ENCODE measurements at places on chromosomes 12 and 14.

GRCh38 chr12:27005495-27005894, 8.7 kb downstream of the TM7SF3 start:
- no peak for DNase-seq

- DNase-seq: no peak
These were observed 32.9 kb downstream of the SETD3 start for GRCh38 chr14:99447739-99448138.

GRCh38 chr12:24069532-24070395, 120.3 kb upstream of the SOX5 start:
- DNase-seq: no peak

GRCh38 chr12:15800278-15800677, 11.1 kb upstream of the EPS8 start:
- DNase-seq: no peak

- no peak for DNase-seq
These were observed 27.9 kb downstream of the SMUG1 start for GRCh38 chr12:54160769-54161480.

GRCh38 chr12:21818627-21819026, 44.1 kb upstream of the KCNJ8 start:
- DNase-seq: no peak

DNA sequence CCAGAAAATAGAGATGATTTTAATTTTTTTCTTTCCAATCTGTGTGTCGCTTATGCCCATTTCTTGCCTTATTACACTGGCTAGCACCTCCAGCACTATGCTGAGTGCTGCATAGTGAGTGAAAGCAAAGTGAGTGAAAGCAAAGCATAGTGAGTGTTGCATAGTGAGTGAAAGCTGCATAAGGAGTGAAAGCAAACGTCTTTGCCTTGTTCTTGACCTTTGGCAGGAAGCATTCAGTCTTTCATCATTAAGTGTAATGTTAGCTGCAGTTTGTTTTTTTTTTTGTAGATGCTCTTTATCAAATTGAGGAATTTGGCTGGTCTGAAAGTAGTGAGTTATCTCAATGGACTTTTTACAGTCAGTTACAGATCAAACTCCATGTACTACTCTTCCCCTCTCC, 6.9 kb upstream of the CORO1C start:
- DNase-seq: no peak

GRCh38 chr12:25942709-25943108, 15.8 kb upstream of the RASSF8 start:
- DNase-seq: no peak

- no peak for DNase-seq
These were observed 143.9 kb upstream of the NAV3 start for GRCh38 chr12:77686760-77687159.

- no peak for DNase-seq
These were observed 13.2 kb upstream of the SERPINA10 start for GRCh38 chr14:94306047-94306978.

DNA sequence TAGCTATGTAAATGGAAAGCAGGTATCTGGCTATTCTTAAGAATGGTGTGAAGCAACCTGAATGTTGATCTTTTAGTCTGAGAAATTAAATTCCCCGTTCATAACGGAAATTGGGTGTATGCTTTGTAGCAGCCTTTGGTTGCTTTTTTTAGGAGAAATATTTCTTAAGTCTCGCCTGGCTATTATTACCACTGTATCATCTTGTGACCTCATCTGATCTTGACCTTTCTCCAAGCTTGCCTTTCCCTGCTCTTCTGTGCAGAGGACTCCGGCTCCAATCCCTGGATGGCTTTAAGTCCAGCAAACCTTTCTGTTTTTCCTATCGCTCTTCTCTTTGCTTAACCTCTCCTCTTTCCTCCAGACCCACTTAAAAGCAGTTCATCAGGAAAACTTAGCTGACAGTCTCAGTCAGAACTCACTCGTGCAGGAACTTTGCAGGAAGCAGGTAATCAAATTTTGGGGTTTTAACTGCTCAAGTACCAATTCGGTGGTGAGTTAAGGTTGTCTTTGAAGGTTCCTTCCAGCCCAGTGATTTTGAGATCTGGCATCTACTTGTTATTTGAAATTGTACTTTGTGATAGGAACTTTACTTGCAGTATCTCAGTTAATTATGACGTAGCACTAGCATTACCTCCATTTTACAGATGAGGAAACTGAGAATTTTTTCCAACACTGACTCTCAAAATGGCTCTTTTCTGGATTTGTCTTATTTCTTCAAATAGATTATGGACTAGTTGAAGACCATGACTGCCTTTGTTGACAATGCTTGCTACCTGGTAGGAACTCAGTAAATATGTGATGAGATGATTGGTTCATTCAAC, 14.1 kb downstream of the PPFIBP1 start:
- no peak for DNase-seq

- no peak for DNase-seq
These were observed 226.4 kb downstream of the RASSF9 start for GRCh38 chr12:85609778-85610177.

GRCh38 chr14:52850451-52850909, 59.1 kb upstream of the GNPNAT1 start:
- no peak for DNase-seq

- no peak for DNase-seq
These were observed 58.1 kb upstream of the PCED1B start for GRCh38 chr12:47021298-47021697.

GRCh38 chr14:20631880-20632389, 9.6 kb downstream of the OR6S1 start:
- peak; percentile 78 for DNase-seq

DNA sequence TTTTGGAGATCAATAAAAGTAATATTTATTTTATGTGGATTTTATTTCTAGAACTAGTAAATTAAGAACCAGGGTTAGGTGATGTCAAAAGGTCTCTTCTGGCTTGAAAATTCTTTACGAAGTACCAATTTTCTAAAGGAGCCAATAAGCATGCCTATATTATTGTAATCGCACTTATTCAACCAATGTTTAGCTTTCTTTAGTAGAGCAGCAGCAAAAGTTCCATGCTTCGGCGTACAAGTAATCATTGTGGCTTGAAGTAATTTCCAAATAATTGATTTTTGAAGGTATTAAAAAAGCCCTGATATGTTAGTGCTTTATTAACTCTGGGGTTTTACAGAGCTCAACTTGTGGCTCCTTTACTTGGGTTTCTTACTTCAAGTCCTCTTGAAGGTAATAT, 3.4 kb downstream of the RMST start:
- no peak for DNase-seq

GRCh38 chr14:69132513-69133181, 20.3 kb downstream of the DCAF5 start:
- DNase-seq: no peak

- no peak for DNase-seq
These were observed 366.0 kb upstream of the RGS6 start for GRCh38 chr14:71566276-71566675.

GRCh38 chr12:38898001-38898684, 7.2 kb downstream of the CPNE8 start:
- no peak for DNase-seq

GRCh38 chr14:97977651-97978261, 1180.6 kb downstream of the VRK1 start:
- peak; percentile 81 for DNase-seq

- DNase-seq: no peak
These were observed 94.5 kb downstream of the LRRIQ1 start for GRCh38 chr12:85130646-85131045.

Measured in ovary (tissue), 10 donors.